ENCODE measurements at places on chromosomes 5 and 9. TPM values are rescaled to one million over a fixed set of nuclear protein-coding genes. Genes with fewer than 3 reads are reported as not detected.

GRCh38 chr5:115838885-115839518 is 2.4 kb downstream of the ATG12 start:
- peak; percentile 41 for DNase-seq
- peaks cover 43% of the 10 kb centered on the region for H3K4me1 ChIP-seq
- peak overlapping the region; percentile 98 for H3K4me3 ChIP-seq
- H3K27ac ChIP-seq: no peak overlapping the region
- H3K36me3 ChIP-seq: peaks cover 56% of the 10 kb centered on the region

DNA sequence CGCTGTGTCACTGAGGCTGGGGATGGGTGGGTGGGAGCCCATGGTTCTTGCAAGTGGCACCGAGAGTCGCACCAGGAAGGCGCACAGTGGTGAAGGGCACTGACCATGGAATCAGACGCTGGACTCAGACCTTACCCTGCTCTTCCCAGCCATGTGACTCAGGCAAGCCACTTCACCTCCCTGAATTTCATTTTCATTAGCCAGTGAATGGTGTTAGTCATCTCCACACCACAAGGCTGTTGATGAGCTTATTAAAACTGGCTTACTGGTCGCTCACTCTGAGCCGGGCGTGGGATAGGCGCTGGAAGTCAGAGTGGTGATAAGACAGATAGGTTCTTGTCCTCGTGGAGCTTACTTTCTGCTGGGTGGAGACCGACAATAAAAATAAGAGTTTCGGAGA is 25.1 kb downstream of the FGF18 start:
- H3K27ac ChIP-seq: no peak overlapping the region
- DNase-seq: no peak
- no peaks in the 10 kb centered on the region for H3K36me3 ChIP-seq

- no peaks in the 10 kb centered on the region for H3K27me3 ChIP-seq
- no peak overlapping the region for H3K4me3 ChIP-seq
- no peak overlapping the region for H3K27ac ChIP-seq
- peaks cover 37% of the 10 kb centered on the region for H3K36me3 ChIP-seq
Measured at GRCh38 chr9:75112789-75113188, 24.5 kb downstream of the OSTF1 start.

- H3K4me1 ChIP-seq: no peaks in the 10 kb centered on the region
- H3K27me3 ChIP-seq: peaks cover 31% of the 10 kb centered on the region
- DNase-seq: no peak
- no peaks in the 10 kb centered on the region for H3K36me3 ChIP-seq
- H3K27ac ChIP-seq: no peak overlapping the region
Measured at GRCh38 chr9:127349483-127350113, 47.4 kb upstream of the SLC2A8 start.

DNA sequence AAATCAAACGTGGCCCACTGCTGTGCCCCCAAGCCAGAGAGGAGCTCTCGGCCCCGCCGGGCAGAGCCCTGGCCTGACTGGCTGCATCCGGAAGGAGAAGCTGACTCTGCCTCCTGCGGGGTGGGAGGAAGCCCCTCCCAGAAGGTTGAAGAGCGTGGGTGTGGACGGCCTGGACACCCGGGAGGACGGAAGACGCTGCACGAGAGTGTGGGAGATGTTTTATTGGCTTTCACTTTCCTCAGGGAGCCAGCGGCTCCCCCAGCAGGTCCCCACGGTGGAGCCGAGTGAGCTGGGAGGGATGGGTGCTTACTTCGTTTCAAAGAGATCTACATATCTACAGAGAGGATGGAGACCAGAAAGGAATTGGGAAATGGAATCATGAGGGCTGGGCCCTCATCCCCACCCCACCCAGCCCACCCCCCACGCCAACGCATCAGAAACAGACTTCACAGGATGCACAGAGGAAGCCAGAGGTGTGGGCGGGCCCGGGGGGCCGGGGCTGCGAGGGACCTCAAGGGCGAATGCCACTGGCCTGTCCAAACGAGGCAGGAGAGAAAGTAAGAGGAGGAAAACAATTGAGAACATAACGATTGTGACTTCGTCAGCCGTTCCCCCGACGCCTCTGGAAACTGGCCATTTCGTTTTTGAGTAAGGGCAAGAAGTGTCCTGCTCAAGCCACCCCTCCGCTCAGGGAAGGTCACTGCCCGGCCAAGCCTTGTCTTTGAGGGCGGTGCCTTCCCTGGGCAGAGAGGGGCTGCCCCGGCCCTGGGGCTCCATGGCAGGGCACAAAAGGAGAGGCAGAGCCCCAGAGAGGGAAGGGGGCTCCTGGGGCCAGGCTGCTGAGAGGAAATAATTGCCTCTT is 32.1 kb downstream of the FAM163B start:
- H3K27ac ChIP-seq: no peak overlapping the region
- no peak for DNase-seq
- H3K27me3 ChIP-seq: peaks cover 32% of the 10 kb centered on the region
- no peak overlapping the region for H3K4me3 ChIP-seq

GRCh38 chr5:169814045-169814444 is 166.2 kb downstream of the INSYN2B start:
- H3K27me3 ChIP-seq: no peaks in the 10 kb centered on the region
- peaks cover 3% of the 10 kb centered on the region for H3K4me1 ChIP-seq
- H3K27ac ChIP-seq: no peak overlapping the region
- H3K36me3 ChIP-seq: peaks cover 69% of the 10 kb centered on the region

GRCh38 chr5:101935086-101935485 is 361.0 kb downstream of the SLCO4C1 start:
- H3K4me1 ChIP-seq: no peaks in the 10 kb centered on the region
- no peak for DNase-seq
- H3K27ac ChIP-seq: no peak overlapping the region
- no peaks in the 10 kb centered on the region for H3K27me3 ChIP-seq

- no peak for DNase-seq
- H3K36me3 ChIP-seq: no peaks in the 10 kb centered on the region
Measured at GRCh38 chr9:28410411-28410810, 837.1 kb upstream of the C9orf72 start.

- no peaks in the 10 kb centered on the region for H3K36me3 ChIP-seq
- no peak overlapping the region for H3K27ac ChIP-seq
Measured at GRCh38 chr5:176817369-176817840, 7.0 kb downstream of the UNC5A start.

- H3K27me3 ChIP-seq: peaks cover 18% of the 10 kb centered on the region
- DNase-seq: no peak
- H3K4me1 ChIP-seq: peaks cover 6% of the 10 kb centered on the region
- no peak overlapping the region for H3K4me3 ChIP-seq
- no peaks in the 10 kb centered on the region for H3K36me3 ChIP-seq
- no peak overlapping the region for H3K27ac ChIP-seq
Measured at GRCh38 chr5:126589536-126590297, 5.3 kb downstream of the ALDH7A1 start.

GRCh38 chr9:97563458-97564135 is 62.1 kb downstream of the TMOD1 start:
- no peak overlapping the region for H3K27ac ChIP-seq
- peak; percentile 1 for DNase-seq
- peaks cover 13% of the 10 kb centered on the region for H3K27me3 ChIP-seq
- H3K36me3 ChIP-seq: no peaks in the 10 kb centered on the region
- H3K4me3 ChIP-seq: no peak overlapping the region
- H3K4me1 ChIP-seq: peaks cover 11% of the 10 kb centered on the region

GRCh38 chr5:131475541-131475941 is 159.5 kb downstream of the RAPGEF6 start:
- H3K36me3 ChIP-seq: peaks cover 56% of the 10 kb centered on the region
- H3K27ac ChIP-seq: no peak overlapping the region
- H3K4me3 ChIP-seq: no peak overlapping the region
- DNase-seq: no peak
- no peaks in the 10 kb centered on the region for H3K27me3 ChIP-seq
- H3K4me1 ChIP-seq: peaks cover 22% of the 10 kb centered on the region

DNA sequence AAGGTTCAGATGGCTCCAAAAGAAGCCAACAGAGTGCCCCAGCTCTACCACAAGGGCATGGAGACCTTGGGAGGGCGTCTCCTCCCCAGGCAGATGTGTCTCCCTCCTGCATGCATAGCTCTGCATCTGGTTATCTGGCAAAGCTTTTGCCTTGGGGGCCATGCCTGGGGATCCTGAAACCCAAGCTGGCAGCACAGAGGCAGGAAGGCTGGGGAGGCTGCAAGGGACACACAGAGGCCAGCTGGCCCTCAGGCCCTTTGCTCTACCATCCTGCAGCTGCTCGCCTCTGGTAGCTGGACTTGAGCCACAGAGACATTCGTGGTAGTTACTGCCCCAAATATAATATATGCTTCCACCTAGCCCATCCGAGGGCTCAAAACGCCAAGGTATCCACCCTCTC is 3.9 kb downstream of the SEPTIN8 start:
- DNase-seq: no peak
- H3K27me3 ChIP-seq: peaks cover 17% of the 10 kb centered on the region
- no peak overlapping the region for H3K27ac ChIP-seq
- peaks cover 11% of the 10 kb centered on the region for H3K4me1 ChIP-seq
- no peak overlapping the region for H3K4me3 ChIP-seq

GRCh38 chr5:141919218-141920119 is 4.2 kb upstream of the DELE1 start:
- H3K36me3 ChIP-seq: peaks cover 3% of the 10 kb centered on the region
- no peak overlapping the region for H3K27ac ChIP-seq
- peaks cover 16% of the 10 kb centered on the region for H3K4me1 ChIP-seq
- DNase-seq: no peak
- H3K4me3 ChIP-seq: no peak overlapping the region

- H3K4me3 ChIP-seq: no peak overlapping the region
- no peaks in the 10 kb centered on the region for H3K36me3 ChIP-seq
- no peak for DNase-seq
- peaks cover 19% of the 10 kb centered on the region for H3K4me1 ChIP-seq
- no peak overlapping the region for H3K27ac ChIP-seq
- peaks cover 25% of the 10 kb centered on the region for H3K27me3 ChIP-seq
Measured at GRCh38 chr5:55896238-55896637, 45.1 kb downstream of the IL31RA start.

DNA sequence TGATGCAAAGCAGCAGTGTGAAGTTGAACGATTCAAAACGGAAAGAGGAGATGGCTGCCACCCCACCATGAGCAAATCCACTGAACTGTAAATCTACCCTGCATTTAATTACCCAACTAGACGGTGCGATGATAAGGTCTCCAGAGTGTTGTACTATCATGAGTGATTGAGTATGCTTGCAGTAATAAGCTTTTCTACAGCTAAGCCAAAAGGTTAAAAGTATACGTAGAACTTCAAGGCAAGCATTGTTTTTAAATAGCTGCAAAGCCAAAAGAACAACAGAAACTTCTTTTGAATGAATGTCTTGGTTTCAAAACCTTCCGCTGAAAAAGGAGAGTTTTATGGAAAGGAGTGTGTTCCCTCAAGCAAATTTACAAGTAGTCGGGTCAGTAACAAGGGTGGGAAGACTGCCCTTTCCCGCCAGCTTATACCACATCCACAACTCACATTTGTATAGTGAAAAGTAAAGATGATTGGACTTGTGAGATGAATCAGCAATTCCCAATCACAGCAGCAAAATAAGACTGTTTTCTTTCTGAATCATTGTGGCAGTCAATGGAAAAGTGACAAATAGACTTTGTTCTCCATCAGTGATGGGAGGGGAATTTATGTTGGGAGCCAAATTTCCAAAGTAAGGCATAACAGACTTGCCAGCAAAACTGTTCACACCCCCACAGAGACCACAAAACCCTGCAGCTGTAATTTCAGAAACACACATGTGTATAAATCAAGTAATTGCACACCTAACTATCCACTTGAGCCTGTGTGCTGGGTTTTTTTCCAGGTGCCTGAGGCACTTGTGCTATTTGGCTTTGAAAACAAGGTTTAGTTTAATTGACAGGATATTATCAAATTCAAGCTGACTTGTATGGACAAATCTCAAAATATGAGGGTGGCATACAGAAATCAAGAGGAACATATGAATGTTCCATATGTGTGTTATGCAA is 407.7 kb upstream of the GRAMD2B start:
- no peak overlapping the region for H3K27ac ChIP-seq
- no peaks in the 10 kb centered on the region for H3K27me3 ChIP-seq
- no peak for DNase-seq
- H3K36me3 ChIP-seq: no peaks in the 10 kb centered on the region
- no peaks in the 10 kb centered on the region for H3K4me1 ChIP-seq

DNA sequence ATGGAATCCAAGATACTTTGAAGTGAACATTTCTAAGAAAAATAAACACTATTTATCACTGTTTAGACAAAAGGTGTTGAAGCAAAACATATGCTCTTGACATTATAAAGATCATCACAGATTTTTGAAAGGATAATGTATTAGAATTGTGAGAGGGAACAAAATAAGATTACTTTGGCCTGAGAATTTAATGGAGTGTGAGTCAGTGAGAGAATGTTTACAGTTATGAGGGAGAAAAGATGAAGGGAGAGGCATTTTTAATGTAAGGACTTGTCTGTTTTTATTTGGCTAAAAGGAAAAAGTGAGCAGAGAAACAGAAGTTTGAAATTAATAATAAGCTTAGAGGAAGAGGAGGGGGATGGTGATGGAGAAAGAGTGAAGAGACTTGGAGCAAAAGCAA is 1010.1 kb downstream of the EFNA5 start:
- H3K36me3 ChIP-seq: no peaks in the 10 kb centered on the region
- no peak overlapping the region for H3K27ac ChIP-seq
- H3K4me3 ChIP-seq: no peak overlapping the region
- DNase-seq: no peak
- no peaks in the 10 kb centered on the region for H3K4me1 ChIP-seq

Gene PRR7
- 9.8 TPM for total RNA-seq

Gene IRX4
- total RNA-seq: not detected

Gene GABRB2
- total RNA-seq: not detected

Gene TNFSF8
- 55.3 TPM for total RNA-seq

Gene NDUFAF2
- total RNA-seq: 21.4 TPM

Gene RNF183
- not detected for total RNA-seq

Gene NR6A1
- 0.18 TPM for total RNA-seq

Gene PALM2AKAP2
- not detected for total RNA-seq

Gene C5orf58
- total RNA-seq: not detected

Data from activated CD8-positive, alpha-beta T cell treated with anti-CD3 and anti-CD28 coated beads, Interleukin-2, amount 10 ng/mL, durations not matched to agents 7 days and 5 days (primary cell).